ENCODE measurements at places on chromosomes 12 and 14.

- no peak for DNase-seq
Observed at GRCh38 chr12:16613199-16613598, 7.2 kb upstream of the LMO3 start.

- DNase-seq: no peak
Observed at GRCh38 chr12:22881878-22882385, 257.0 kb downstream of the ETNK1 start.

- no peak for DNase-seq
Observed at GRCh38 chr12:72390146-72390545, 118.0 kb downstream of the TRHDE start.

DNA sequence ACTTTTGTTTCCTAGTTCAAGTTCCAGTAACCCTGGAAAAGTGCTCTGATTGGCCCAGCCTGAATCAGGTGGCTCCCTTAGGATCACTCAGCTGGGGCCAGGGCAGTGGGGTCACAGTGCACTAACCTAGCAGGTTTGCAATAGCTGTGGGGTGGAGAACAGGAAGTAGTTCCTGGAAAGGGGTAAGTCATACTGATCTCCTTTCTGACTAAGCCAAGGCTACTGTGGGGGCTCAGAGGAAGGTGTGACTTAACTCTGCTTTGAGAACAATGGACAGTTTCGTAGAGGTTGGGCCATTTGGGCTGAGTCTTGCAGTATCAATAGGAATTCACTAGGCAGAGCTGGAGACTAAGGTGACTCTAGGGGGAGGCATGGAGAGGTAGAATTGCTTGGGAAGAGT, 89.4 kb downstream of the KIF26A start:
- DNase-seq: no peak

DNA sequence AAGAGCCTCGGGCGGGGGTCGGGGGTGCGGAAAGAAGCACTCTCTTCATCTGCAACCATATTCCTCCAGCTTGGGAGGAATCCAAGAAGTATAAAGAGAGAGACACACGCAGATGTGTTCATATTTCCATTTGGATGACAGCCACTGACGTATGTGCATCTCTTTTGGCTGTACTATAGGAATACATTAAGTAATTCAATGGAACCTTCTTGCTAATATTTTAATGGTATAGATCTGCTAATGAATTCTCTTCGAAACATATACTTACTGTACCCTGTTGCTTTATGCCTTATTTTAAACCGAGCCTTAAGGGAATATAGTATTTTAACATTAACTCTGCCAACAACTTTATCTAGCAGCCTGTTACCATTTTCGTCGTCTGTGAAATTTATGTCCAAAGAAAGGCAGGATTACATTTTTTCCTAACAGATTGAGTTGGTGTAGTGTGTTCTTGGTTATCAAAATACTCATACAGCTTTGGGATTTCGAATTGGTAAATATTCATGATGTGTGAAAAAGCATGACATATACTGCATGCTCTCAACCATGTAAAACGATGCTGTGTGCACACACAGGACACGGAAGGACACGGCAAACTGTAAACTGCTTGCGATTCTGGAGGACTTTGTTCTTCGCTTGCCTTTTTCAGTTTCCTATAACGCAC, 84.5 kb downstream of the CCDC88C start:
- no peak for DNase-seq

DNA sequence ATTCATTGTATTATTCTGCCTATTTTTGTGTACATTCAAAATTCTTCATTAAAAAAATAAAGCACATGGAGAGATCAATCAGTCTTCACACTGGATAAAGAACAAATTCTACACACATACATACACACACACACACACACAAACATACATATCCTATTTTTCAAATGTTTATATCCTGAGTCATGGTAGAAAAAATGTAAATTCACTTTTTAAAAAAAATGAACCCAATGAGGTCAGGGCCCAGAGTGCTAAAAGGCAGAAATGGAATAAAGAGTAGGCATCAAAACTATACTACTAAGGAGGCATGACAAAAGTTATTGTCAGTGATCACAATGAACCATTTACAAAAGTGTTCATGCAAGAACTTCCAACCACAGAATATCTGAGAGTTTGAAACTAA, 17.3 kb downstream of the GALC start:
- DNase-seq: no peak

GRCh38 chr12:18753481-18754123, 15.7 kb downstream of the CAPZA3 start:
- DNase-seq: no peak

DNA sequence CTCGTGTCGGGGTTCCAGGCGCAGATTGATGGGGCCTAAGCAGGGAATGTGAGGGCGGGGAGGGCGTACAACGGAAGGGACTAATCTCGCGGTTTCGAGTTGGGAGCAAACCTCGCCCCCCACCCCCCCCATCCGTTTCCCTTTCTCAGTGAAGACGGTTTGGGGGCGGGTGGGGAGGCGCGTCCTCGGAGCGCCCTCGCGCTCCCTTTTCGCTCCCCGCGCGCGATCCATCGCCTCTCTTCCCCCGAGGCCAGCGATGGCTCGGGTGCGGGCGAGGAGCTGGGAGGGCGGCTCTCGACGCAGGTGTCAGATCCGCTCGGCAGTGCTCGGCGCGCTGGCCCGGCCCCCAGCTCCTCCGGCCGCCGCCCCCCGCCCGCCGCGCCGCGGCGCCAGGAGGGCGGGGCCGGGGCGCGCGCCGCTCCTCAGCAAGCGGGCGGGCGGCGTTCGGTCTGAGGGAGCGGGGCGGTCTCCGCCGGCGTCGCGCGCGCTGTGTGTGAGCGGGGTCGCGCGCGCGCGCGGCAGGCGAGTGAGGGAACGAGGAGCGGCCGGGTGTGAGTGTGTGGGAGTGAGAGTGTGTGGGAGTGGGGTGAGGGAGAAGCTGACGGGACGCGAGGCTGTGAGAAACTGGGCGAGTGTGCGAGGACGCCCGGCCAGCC, at the start of gene RIMKLB:
Gene RIMKLB, plus strand, starts transcription at position 516 of the 656 bp plus-strand sequence. CDS start 15,876 bp downstream, outside the sequence.
- DNase-seq: peak; percentile 89

DNA sequence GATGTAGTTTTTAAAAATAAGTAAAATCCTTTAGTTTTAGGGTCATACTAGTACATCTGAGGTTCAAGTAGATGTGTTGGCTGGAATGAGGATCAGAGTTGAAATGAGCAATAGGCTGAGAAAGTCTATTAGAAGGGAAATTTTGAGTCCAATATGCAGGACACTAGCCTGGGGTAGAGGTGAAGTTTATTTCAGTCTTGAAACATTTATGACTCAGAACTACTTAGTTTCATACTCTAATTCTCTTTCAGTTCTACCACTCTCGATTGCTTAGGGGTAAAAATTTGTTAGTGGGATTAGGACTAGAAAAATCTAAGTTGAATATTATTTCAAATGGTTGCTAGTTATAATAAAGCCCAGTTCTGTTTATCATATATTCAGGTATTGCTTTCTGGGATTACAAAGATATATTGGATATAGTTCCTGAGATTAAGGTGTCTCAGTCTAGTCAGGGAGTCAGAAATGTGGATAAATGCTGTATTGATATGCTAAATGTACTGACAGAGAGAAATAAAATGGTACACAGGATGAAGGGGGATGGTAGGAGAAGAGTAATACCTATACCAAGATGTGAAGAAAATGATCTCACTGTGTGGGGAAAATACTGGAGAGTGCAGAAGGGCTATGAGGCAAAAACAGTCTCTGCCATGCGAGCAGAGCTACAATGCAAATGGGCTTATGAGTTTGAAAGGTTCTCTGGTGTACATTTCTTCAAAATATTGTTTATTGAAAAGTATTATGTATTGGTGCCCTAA, 395.8 kb upstream of the FBXO33 start:
- DNase-seq: no peak

GRCh38 chr12:67625004-67625403, 23.5 kb upstream of the DYRK2 start:
- no peak for DNase-seq

DNA sequence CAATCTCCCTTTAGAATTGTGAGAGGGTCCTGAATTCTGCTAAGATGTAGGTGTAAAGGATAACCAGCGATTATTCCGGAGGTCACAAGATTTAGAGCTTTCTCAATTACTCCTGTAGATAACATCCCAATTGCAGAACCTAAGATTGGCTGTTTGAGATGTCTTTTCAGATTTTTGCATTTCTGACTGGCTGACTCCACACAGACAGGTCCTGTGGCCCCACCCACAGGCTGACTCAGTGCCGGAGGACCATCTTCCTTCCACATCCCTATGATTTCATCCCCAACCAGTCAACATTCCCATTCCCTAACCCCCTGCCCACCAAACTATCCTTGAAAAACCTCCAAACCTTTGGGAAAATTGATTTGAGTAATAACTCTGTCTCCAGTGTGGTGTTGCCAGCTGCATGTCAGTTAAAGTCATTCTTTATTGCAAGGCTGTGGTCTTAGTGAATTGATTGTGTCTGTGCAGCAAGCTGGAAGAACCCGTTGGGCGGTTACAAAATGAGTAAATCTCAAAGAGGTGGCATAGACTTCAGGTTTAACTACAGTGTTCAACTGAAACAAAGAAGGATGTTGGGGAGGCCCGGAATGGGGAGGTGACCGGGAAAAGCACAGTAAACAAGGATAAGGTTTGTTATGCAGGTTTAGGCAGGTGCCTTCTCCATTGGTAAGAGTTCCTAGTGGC, 10.6 kb downstream of the FNTB start:
- no peak for DNase-seq

- no peak for DNase-seq
Observed at GRCh38 chr14:38207377-38207735, 348 bp upstream of the SSTR1 start.

DNA sequence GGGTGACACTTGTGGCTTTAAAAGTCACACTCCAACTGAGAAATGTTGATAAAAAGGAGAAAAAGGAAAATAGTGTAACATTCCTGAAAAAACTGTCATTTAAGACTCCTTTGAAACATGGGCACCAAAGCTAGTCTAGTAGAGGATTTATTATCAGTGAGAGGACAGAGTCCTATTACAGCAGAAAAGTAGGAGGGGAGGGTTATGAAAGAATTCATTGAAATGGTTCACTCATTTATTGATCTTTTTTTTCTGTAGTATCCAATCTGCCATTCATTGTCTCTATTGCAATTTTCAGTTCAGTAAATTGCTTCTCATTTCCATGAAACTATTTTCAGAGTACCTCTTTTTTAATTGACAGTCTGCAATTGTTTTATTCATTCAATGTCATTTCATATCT, 25.4 kb downstream of the PPM1A start:
- no peak for DNase-seq

- no peak for DNase-seq
Observed at GRCh38 chr14:106564058-106564643, 1037.8 kb downstream of the TMEM121 start.

DNA sequence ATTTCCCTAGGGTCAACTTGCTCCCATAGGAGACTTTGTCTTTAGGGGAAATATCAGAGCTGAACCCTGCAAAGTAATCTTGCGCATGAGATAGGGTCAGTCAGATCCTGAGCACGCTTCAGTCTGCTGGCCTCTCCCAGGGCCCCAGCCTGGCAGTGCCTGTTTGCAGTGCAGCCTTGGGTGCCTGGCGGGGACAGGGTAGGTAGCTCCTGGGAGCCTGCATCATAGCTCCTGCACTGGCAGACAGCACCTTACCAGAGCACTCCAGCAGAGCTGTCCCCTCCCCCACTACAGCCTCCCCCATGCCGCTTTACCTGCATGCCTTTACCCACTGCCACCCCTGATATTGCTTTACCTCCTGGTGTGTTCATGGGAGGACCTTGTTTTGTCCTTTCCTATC, 237.3 kb downstream of the CCDC59 start:
- no peak for DNase-seq

- no peak for DNase-seq
Observed at GRCh38 chr14:69845787-69846186, 33.4 kb upstream of the SMOC1 start.

GRCh38 chr12:3172124-3173007, 95.2 kb downstream of the TSPAN9 start:
- no peak for DNase-seq

GRCh38 chr14:49853158-49853477, 530 bp upstream of the NEMF start:
- no peak for DNase-seq

DNA sequence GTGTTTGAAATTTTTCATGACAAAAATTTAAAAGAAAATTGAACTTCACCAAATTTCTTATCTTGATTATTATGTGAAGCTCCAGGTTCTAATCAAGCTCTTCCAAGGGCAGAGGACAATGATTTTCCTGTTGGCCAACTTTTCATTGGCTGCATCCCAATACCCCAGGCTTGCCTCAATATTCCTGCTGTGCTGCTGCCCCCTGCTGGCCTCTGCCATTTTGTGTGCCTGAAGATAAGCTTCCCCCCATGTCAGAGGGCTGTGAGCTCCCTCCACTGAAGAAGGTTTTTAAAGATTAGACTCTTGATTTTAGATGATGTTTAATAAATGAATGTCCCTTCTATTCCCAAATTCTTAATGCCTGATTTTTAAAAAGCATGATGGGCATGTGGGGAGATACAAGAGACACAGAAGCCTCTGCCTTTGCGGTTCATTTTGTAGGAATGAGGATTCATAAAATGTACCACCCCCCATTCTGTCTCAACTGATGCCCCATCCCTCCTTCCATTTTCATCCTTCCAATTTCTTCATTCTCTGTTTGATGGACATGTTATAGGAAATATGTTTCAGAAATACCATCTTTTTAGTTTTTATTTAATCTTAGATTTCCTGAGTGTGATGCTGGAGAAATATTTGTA, 76.7 kb upstream of the RGS6 start:
- DNase-seq: peak; percentile 66

- no peak for DNase-seq
Observed at GRCh38 chr14:20935303-20935984, 19.8 kb upstream of the RNASE2 start.

GRCh38 chr12:113114447-113115178, 20.9 kb downstream of the RASAL1 start:
- DNase-seq: no peak

DNA sequence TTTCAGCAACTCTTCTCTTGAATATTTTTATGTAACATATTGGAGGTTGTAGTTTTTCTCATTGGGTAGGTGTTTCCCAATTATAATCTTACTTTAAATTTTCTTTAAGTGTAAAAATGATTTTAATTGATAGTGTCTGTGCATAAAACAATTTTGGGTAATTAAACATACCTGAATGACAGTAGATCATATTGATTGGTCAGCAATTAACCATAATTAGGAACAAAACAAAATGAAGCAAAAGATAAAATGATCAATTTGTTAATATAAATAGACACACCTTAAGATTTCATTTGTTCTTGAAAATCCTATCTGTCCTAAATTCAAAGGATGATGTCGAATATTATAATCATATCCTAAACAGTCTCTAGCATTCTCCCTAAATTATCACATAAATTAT, 468.3 kb downstream of the PDZRN4 start:
- DNase-seq: no peak

DNA sequence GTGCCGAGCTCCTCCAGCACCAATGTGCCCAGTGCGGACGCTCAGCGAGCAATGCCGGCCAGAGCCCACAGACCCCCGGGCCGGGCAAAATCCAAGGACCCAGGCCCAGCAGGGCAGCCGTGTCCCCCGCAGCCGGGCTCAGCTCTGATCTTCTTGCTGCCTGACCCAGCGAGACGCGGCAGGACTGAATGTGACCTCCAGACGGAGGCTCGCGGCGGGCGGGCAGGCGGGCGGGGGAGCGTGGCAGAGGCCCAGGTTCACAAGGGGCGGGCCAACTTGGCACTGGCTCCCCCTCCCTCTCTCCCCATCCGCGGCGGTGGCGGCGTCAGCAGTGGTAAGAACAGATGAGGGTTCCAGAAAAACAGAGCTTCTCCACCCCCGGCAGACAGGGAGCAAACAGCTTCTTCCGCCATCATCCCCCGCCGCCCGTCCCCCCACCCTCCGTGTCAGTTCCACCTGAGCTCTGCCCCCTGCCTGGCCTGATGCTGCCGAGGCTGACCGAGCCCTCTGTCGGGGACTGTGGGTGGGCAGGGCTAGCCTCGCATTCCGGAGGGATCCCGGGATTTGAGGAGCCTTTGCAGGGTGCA, 94.3 kb downstream of the RFLNA start:
- peak; percentile 86 for DNase-seq

GRCh38 chr12:57372233-57372632, 58.6 kb downstream of the R3HDM2 start:
- DNase-seq: peak; percentile 9

Data from head of caudate nucleus (tissue), 42 donors.